T-helper 1 cell (primary cell): ENCODE measurements at places on chromosomes 3 and 15.

DNA sequence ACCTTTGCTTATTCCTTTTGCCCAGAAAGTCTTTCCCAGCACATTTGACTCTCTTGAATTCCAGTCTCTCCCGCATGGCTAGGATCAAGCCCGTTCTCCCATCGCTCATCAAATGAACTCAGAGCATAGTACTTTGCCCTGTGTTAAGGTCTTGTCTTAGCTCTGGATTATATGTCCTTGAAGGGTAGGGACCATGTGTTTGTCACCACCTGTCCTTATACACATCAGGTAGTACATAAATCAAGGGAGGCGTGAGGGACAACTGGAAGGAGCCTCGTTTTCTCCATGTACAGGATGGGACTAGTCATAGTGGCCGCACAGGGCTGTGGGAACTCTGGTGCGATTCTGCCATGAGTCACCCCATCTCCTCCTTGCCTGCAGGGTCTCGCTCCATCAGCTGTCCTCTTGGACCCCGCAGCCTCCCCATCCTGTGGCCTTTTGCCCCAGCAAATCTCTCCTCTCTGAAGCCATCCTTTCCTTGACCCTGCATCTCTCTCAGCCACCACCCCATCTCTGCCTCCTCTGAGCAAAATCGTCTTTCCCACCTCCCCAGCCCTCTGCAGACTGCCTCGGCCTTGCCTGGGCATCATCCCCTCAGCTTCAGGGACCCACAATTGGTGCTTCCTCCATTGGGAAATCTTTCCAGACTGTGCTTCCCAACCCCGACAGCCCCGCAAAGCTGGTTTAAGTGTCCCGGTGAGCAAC is 33.4 kb upstream of the RAB6B start:
- no peak for DNase-seq

GRCh38 chr15:27119695-27120266 is 148.8 kb downstream of the GABRG3 start:
- no peak for DNase-seq

GRCh38 chr3:48661501-48662144 is 1.1 kb downstream of the CELSR3 start:
- peak; percentile 48 for DNase-seq

DNA sequence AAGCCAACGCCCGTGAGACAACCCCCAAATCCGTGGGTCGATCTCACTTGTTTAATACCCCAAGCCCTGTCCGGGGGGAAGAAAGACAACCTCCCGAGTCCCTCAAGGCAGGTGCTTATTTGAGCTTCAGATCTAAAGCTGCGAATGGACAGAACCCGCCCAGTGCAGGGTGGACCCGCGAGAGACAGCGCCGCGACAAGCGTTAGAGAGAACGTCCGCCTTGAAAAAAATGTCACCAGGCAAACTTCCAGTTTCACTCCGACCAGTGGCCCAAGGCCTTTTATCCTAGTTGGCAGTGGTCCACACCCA is 740 bp upstream of the OXSR1 start:
- DNase-seq: no peak

DNA sequence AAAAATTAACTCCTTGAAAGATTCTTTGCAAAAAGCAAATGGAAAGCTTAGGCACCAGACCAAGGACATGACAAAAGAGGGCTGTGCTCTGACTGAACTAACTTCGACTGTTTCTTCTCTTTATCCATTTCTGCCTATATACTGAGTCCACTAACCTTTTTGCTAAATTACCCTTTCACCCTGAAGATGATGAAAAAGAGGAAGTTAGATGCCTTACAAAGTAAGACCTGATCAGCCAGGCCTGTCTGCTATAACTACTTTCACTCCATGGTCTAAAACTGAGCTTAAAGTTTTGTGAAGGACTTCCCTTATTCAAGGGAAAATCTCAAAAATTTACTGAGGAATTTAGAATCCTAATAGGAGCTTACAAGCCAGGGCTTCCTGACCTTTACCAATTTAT is 6.2 kb upstream of the IGSF10 start:
- DNase-seq: no peak

DNA sequence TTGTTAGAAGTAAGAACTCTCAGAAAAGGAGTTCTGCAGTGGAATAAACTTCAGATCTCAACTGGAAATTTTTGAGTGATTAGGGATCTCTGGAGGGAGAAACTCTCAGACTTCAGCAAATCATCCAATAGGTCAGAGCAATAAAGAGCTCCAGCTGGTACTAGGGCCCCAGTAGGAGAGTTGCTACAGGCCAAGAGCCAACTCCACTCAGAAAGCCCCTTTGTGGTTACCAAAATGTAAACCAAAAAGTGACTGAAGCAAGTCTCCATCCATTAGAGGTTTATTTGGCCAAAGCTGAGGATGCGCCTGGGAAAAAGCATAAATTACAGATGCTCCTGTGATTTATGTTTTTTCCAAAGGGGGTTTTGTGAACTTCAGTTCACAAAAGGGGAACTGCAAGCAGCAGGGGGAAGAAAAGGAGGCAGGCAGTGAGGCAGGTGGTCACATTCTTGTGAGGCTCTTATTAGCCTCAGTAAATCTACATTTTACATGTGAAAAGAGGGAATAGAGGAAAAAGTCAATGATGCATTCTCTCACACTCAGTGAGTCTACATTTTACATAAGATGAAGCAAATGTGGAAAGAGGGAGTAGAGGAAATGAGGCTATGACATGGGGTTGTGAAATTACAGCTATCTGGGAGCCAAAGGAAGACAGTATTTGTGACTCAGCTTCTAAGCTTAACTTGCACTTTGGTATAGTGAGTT is 92.4 kb upstream of the DAZL start:
- DNase-seq: no peak

- no peak for DNase-seq
Measured at GRCh38 chr3:46271209-46271745, 29.0 kb downstream of the CCR3 start.
